ENCODE measurements at places on chromosomes 3 and 15.

DNA sequence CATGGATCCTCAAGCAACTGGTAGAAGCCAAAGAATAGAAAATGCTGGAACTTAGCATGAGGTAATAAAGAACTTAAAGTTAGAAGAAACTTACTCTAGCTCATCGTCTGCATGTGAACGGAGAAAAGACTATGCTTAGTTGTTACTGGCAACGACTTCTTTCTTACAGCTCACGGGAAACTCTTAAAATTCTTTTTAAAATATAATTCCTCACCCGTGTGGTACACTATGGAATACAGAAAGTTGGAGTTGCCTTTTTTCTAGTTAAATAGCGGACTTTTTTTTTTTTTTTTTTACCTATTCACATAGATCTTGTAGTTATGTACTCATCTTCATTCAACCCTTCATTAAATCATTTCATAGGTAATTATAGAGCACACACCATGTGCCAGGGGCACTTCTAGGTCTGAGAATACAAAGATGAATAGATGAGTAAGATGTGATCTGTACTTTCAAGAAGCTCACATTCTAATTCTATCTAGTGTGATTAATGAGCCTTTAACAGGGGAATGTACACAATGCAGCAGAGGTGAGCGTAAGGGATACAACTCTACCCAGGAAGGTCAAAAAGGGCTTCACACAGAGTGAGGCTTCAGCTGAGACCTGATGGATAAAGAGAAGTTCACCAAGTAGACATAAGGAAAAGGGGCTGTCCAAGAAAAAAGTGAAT is 18.4 kb upstream of the KCNMB2 start:
- DNase-seq = no peak

DNA sequence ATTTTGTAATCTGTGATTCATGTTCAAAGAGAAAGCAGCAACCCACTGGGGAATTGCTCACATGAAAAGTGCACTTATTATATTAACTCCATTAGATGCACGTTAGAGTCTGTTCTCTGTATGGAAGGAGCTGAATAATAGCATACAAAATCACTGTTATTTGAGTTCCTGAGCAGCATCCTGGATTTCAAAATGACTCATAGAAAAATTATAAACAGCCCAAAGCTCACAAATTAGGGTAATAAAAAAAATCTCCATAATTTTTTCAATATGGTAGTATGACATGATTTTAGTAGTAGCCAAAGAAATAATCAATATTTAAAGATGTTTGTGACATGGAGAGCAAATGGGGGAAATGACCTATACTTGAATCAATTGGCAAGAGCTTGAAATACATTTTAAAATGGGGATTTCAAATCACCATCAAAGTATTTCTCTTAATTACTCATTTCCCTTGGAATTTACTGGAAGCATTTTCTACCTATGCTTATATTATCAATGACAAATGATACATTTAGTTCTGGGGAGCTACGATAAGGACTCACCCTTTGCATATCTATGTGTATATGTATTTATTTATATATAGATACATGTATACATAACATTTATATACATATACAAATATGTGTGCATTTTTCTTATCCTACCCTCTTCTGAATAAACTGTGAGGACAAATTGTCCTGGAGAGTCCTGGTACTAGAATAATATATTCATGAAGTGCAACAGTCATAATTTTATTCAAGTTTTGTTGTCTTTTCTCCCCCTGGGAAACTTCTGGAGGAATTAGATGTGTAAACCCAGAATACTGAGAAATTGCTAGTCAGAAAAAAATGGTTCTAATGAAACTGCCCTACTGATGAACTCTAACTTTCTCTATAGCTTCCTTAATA is 116.3 kb downstream of the RPL22L1 start:
- no peak for DNase-seq

DNA sequence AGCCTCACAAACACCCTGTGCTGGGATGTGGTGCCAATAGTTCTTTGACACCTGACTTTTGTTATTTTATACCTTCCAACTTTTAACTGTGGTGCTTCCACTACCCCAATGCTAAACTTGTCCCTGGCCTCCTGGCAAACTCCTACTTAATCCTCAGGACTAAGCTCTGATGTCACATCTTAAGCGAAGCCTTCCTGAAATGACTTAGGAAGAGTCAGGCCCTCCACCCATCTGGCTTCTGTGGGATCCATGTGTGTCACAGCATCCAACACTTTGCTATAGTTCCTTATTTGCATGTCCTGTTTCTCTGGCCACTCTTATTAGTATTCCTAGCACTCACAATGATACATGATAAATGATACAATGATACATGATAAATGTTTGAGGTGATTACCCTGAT is 133.2 kb downstream of the FILIP1L start:
- DNase-seq = no peak

GRCh38 chr3:161540594-161540993 is 44.0 kb downstream of the OTOL1 start:
- no peak for DNase-seq

DNA sequence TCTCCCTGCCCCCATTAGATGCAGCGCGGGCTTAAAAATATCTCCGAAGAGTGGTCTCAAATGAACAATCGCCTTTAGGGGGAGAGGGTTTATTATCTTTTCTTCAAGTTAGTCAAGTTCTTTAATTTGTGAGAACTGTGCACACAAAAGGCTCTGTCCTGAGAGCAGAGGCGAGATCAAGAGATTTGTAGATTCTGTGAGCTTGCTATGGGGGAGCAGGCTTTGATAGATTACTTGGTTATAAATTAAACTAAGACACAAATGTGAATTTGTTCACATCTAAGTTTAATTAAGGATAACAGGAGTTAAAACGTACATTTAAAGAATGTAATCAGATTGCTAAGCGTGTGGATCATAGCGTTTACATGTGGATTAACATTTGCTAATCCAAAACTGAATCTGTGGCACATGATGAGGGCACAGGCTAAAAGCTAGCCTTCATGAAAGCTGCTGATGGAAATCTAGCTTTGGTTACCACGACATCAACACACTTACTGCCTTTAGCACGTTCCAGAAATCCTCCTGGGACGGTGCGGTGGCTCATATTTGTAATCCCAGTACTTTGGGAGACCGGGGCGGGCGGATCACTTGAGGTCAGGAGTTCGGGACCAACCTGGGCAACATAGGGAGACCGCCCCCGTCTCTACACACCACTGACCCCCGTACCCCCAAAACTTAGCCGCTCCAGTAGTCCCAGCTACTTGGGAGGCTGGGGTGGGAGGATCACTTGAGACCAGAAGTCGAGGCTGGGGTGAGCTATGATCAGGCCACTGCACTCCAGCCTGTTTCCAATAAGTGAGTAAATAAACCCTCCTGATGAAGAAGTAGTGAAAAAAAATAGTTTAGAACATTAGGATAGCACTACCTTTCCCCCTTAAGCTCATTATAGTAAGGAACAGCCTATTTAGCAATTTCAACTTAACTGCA is 1.0 kb upstream of the PRTG start:
- no peak for DNase-seq

- DNase-seq = no peak
Measured at GRCh38 chr15:89662893-89663626, 7.8 kb upstream of the KIF7 start.

DNA sequence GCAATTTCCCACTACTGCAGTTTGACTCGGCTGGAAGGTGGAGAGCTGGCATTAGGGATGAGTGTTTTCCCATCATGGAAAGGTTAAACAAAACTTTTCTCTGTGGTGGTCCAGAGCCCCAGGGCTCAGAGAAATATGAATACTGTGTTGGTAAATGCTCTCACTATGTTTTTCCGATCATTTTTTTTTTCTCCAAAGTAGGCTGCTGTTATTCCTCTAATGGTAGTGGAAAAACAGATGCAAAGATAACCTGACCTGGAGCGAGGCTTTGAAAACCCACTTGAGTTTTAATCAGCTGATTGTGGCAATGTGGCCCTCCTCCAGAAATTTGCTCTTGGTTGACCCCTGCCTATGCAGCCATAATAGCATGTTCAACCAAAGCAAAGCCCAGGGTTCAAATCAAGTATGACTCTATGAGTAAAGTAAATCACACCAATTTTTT is 320.8 kb upstream of the CTNNB1 start:
- no peak for DNase-seq

DNA sequence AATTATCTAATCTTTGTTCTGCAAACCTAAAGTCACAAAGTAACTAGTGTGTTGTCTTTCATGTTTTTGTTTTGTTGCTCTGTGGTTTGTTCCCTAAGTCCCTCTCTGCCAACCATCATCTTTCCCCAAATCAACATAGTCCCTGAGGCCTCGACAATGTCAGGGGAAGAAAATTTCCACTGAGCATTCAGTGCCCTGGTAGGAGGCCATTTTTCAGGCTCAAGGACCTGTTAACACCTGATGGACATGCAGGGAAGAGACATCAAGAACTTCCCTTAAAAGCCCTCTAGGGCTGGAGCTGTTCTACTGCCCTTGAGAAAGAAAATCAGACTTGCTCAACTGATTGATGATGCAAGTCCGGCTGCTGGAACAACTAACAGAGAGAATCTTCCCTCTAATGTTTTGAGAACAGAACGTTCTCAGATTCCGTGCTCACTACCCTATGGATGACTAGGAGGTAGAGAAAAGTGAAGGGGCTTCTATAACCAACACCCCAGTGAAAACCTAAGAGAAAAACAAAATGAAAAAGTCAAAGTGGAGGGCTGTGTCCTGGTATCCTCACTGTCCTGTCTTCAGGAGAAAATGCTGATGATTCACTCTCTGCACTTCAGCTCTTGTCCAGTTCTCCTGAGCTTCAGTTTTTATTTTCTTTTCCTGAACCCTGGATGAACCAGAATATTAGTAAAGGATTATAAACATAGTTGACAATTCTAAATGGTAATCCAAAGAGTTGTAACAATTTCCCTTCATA is 373.1 kb downstream of the FOXP1 start:
- DNase-seq = no peak

DNA sequence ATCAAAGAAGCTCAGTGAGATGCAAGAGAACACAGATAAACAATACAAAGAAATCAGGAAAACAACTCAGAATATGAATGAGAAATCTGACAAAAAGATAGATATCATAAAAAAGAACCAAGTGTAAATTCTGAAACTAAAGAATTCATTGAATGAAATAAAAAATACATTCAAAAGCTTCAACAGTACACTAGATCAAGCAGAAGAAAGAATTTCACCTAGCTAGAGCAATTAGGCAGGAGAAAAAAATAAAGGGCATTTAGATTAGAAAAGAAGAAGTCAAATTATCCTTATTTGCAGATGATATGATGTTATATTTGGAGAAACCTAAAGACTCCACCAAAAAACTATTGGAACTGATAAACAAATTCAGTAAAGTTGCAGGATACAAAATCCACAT is 19.4 kb upstream of the CX3CR1 start:
- DNase-seq = no peak

DNA sequence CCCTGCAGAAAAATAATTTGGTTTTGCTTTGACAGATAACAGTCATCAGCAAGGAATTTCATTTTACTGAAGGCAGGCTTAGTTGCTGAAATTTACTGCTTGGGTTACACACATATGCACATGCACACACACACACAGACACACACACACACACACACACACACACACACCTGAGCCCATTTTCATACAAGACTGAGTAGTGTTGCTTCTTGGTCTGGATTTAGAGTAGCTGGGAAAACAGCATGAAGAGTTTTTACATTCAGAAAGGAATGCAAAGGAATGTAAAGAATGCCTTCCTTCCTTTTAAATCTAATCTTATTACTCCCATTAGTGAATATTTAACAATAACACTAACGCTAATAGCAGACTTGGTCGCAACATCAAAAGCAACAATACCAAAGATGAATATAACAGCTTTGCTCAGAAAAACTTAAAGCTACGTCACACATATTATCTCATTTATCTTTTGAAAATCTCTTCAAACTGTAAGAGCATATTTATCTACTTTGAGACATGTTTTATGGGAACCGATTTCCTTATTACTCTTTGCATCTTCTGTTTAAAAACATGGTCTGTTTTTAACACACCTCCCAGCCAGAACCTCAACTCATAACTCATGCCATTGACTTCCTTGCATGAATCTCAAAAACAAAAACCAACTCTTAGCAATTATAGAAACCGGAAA is 32.5 kb downstream of the RFTN1 start:
- no peak for DNase-seq

- no peak for DNase-seq
Measured at GRCh38 chr15:22956978-22957260, 23.2 kb downstream of the CYFIP1 start.

- DNase-seq = no peak
Measured at GRCh38 chr15:75346796-75347221, at the start of gene NEIL1. Gene NEIL1 (plus strand): TSS chr15:75347039. CDS start chr15:75348906, 1,867 bp downstream.

DNA sequence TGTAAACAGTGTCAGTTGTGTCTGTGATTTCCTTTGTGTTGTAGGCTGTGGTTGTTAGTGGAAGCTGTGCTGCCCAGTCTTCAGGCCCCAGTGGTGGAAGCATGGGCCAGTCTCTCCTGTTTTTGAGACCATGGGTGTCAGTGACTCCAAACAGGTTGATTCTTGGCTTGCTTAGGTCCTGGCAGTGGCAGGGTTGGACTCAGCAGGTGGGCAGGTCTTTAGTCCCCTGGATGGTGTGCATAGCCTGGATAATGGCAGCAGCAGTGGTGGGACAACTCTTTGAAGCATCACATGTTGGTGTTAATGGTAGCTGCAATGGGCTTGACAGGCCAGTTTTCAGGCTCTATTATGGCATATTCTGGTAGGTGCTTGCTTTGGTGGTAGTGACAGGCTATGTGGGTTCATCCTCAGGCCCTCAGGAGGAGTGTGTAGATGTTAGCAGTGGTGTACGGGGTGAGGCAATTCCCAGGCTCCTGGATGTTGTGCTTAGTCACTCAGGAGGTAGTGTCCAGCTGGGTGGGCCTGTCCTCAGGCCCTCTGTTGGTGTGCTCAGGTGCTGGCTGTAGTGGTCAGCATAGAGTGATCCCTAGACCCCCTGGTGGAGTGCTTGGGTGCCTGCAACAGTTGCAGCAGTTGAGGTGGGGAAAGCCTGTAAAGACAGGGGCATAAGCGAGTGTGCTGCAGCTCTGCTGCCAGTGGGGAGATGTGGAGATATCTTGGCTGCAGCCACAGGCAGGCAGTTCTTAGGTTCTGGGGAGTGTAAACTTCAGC is 596.7 kb downstream of the PDCD6IP start:
- no peak for DNase-seq

GRCh38 chr3:62481962-62482361 is 108.6 kb upstream of the FEZF2 start:
- no peak for DNase-seq

GRCh38 chr3:152403632-152404066 is 134.9 kb downstream of the MBNL1 start:
- DNase-seq = no peak

GRCh38 chr15:90364251-90364650 is 12.2 kb downstream of the ZNF774 start:
- DNase-seq = no peak

- DNase-seq = no peak
Measured at GRCh38 chr3:149243540-149243939, 21.9 kb upstream of the CP start.

- no peak for DNase-seq
Measured at GRCh38 chr15:86588413-86588812, 508.7 kb downstream of the AGBL1 start.

- DNase-seq = no peak
Measured at GRCh38 chr3:12076031-12076430, 71.8 kb downstream of the SYN2 start.

- DNase-seq = no peak
Measured at GRCh38 chr3:173397161-173398110, at the start of gene NLGN1. Gene NLGN1 (plus strand): TSS chr3:173397744.

Measured in stimulated activated CD8-positive, alpha-beta memory T cell treated with anti-CD3 and anti-CD28 coated beads, Interleukin-4, amount 100 ng/mL, for 1 hour (primary cell).